OCI-LY7 (cell line): ENCODE measurements at places on chromosomes 12 and 14.

DNA sequence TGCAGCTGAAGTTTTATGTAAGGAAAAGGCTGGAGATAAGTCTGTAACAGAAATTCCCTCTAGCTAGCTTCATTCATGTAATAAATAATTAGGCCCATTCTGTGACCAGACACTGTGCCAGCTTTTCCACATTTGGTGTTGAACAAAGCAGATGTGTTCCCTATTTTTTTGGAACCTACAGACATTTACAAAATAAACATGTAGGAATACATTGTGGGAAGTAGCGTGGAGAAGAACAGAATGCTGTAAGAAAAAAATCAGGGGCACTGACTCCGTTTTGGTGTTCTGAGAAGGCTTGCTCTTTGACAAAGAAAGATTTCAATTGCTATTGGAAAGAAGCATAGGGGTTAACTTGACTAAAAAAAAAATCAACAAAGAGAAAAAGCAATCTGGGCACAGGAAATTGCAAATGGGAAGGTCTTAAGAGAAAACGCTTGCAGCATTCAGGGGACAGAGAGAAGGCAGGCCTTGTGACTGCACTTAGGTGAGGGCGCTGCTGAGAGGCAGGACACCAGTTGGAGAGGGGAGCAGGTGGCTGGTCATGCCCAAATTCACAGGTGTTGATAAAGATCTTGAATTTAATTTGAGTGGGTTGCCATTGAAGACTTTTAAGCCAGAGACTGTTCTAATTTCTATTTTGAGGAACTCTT is 4.0 kb downstream of the FAR2 start:
- DNase-seq, result peak; percentile 53

DNA sequence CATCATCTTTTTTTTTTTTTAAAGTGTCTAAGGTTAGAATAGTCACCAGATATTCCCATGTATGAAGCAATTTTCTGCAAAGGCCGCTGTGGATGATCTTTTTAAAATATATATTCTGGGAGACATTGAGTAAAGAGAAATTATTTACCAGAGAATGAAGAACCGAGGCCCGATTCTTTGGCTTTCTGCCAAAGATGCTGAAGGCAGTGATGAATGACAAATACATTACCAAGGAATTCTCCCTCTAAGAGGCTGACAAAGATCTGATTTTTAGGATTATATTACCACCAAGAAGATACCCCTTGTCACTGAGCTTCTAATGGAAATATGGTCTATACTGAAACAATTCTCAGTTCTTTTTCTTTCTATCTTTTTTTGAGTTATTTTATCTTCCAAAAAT is 336.8 kb downstream of the NAV3 start:
- no peak for DNase-seq

DNA sequence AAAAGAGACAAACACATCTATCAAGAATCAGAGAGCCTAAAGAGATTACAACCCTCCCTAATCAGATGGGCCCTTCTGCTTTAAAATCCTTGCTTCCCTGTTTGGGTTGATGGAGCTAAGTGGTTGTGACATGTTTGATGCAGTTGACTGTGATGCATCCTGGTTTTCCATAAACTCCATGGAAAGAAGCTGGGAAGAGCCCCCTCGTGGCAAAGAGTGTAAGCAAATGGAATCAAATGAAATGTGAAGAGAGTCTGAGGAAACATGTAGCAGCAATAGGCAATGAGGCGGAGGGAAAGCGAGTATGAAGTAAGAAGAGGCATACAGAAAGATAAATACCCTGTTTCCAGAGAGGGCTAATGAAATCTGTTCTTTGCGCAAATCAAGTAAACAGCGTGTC is 70.4 kb upstream of the SLCO1C1 start:
- no peak for DNase-seq

DNA sequence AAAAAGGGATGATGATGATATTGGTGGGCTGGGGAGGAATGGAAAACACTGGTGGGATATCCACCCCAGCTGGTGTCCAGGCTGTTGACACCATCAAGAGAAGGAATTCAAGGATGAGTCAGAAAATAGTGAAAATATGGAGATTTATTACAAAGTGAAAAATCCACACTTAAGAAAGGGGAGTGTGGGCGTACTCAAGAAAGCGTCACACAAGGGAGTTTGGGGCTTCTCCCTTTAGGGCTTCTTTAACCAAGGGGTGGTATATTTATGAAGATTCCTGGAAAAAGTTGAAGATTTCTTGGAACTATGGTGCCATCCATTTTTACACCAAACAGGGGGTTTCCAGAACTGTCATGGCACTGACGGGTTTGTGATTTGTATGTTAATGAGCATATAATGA is 63.1 kb upstream of the ARID2 start:
- no peak for DNase-seq

GRCh38 chr12:121489874-121490273 is 90.0 kb downstream of the RNF34 start:
- no peak for DNase-seq
